Activated T-helper 2 cell treated with anti-CD3 and anti-CD28 coated beads, Interferon-gamma antibody, Interleukin-2, Interleukin-4, amounts not matched to agents 10 μg/mL and 5 μg/mL and 100 μg/mL, durations not matched to agents 14 hours and 24 hours and 36 hours (primary cell): ENCODE measurements at places on chromosomes 1 and 21. TPM values are rescaled to one million over a fixed set of nuclear protein-coding genes. Genes with fewer than 3 reads are reported as not detected.

GRCh38 chr21:14591377-14591776, 45.3 kb upstream of the SAMSN1 start:
- peaks cover 42% of the 10 kb centered on the region for H3K4me1 ChIP-seq
- H3K36me3 ChIP-seq = peaks cover 37% of the 10 kb centered on the region
- peak overlapping the region; percentile 86 for H3K27ac ChIP-seq
- no peak for DNase-seq
- no peaks in the 10 kb centered on the region for H3K27me3 ChIP-seq
- H3K4me3 ChIP-seq = peak overlapping the region; percentile 35

DNA sequence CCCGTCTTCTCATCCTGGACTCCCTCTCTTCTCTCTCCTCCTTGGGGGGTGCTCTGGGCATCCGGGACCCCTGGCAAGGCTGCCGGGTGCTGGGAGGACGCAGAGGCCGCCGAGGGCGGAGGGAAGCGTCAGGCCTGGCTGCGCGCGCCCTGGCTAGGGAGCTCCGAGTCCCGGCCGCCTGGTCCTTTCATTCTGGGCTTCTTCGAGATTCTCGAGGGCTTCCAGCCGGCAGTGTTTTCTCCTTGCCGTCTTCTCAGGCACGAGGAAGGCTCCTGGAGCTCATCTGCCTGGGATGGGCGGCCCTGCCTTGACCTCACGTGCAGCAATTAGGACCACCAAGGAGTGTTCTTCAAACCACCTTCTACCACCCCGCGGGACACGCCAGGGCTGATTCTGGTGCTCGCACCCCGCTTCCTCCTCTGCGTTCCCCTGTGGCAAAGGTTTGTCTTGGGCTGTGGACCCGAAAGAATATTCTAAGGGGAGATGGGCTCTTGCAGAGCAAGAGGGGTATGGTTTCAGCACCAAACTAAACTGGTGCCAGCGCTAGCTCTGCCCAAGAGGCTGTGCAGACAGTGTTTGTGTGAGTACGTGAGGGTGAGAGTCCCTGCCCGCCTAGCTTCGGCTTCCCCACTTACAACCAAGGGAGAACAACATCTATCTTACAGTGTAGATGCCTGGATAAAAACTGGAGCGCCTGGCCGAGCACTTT, 36.5 kb downstream of the PIK3CD start:
- H3K4me1 ChIP-seq = peaks cover 56% of the 10 kb centered on the region
- peak overlapping the region; percentile 86 for H3K27ac ChIP-seq
- no peaks in the 10 kb centered on the region for H3K27me3 ChIP-seq
- H3K36me3 ChIP-seq = peaks cover 37% of the 10 kb centered on the region
- H3K4me3 ChIP-seq = peak overlapping the region; percentile 65

The SLC35F3 gene
- total RNA-seq = 2.5 and 2.8 TPM in 2 replicates

The PRELP gene
- not detected in 2 replicates for total RNA-seq

The WDR64 gene
- not detected in 2 replicates for total RNA-seq
